ENCODE measurements at places on chromosomes 3 and 15.

- DNase-seq, result no peak
These were observed 996.5 kb downstream of the TUSC7 start for GRCh38 chr3:117706037-117706436.

DNA sequence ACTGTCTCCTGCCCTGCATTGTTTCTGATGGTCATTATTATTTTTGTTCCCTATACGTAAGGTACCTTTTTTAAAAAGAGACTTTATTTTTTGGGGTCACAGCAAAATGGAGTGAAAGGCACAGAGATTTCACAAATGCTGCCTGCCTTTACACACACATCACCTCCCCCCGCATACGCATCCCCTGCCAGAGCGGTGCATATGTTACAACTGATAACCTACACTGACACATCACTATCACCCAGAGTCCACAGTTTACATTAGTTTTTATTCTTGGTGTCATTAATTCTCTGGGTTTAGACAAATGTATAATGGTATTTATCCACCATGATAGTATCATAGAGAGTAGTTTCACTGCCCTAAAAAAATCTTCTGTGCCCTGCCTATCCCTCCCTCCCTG is 43.6 kb upstream of the KLF13 start:
- DNase-seq, result no peak

DNA sequence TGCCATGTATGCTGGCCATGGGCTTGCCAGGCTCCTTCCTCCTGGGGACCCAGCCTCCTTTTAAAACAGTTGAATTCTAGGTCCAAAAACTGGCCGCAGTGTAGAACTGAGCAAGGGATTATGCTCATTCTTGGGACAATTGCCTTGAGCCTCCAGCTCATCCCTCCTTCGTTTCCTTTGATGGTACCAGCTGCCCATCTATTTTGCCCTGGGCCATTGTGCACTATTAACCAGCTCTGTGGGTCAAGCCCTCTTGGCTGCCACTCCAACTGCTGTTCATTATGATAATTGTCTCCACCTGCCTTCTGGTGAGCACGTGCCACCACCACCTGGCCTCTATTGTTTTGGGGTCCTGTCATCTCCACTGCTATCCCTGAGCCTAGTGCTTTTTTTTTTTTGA is 75.8 kb upstream of the SYN2 start:
- no peak for DNase-seq

DNA sequence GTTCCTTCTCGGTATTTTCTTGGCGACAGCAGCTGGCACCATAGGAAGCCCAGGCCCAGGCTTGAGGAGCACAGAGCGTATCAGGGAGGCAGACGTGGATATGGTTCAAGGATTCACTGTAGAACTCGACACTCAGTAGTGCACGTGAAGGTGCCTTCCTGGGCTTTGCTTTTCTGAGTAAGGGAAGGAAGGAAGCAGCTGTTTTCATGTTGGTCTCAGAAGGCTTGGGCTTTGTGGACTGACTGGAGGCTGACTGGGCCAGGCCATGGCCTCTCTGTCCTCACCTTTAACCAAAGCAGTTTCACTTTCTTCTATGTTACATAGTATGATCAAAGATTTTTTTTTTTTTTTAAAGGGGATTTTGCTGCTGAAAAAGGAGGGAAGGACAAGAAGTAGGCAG is 6.9 kb upstream of the GHRL start:
- no peak for DNase-seq

DNA sequence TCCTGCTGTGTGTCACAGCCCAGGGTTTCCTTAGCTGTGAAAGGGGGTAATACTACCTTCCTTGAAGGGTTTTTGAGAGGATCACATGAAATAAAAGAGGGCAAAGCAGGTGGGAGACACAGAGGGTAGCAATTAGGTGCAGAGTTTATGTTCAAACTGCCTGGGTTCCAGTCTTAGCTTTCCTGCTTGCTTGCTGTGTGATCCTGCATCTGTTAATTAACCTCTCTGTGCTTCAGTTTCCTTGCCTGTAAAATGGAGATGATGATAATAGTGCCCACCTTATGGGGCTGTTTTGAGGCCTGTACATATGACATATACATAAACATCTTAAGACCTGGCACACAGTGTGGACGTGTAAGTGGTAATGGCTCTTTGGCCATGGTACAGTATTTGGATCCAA is 35.0 kb downstream of the SPSB4 start:
- DNase-seq, result no peak

- no peak for DNase-seq
These were observed 51.7 kb downstream of the SCN11A start for GRCh38 chr3:39000008-39000450.

DNA sequence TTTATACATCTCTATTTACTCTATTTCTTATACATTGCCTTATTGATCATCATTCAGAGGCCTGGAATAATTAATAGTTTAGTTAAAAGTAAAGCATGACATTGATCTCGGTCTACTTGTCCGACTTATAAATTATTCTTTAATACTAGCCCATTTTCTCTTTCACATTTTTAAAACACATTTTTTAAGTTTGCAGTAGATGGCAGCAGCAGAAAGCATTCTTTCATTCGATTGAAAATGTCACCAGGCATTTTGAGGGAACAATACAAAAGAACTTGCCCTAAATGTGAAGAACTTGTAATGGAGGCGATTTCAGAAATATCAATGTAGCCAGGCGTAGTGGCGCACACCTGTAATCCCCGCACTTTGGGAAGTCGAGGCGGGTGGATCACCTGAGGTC is 15.5 kb upstream of the MAP3K13 start:
- no peak for DNase-seq

- DNase-seq, result no peak
These were observed 287.3 kb upstream of the CTDSPL start for GRCh38 chr3:37574177-37574943.

DNA sequence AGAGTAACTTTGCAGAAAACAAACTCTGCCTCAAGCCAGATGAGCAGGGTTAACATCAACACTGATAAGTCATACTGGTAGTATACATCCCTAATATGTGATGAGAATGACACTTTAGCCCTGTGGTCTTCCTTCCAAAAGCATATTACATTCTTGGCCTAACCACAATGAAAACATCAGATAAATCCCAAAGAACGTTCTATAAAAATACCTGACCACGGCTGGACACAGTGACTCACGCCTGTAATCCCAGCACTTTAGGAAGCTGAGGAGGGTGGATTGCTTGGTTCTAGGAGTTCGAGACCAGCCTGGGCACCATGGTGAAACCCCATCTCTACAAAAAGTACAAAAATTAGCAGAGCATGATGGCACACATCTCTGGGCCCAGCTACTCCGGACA is 4.7 kb downstream of the TMCC1 start:
- no peak for DNase-seq

GRCh38 chr3:14509796-14510100 is 30.4 kb downstream of the GRIP2 start:
- no peak for DNase-seq

GRCh38 chr3:182971637-182972036 is 8.7 kb downstream of the DCUN1D1 start:
- DNase-seq, result no peak

- no peak for DNase-seq
These were observed 34.1 kb downstream of the PTPN23 start for GRCh38 chr3:47414666-47415587.

DNA sequence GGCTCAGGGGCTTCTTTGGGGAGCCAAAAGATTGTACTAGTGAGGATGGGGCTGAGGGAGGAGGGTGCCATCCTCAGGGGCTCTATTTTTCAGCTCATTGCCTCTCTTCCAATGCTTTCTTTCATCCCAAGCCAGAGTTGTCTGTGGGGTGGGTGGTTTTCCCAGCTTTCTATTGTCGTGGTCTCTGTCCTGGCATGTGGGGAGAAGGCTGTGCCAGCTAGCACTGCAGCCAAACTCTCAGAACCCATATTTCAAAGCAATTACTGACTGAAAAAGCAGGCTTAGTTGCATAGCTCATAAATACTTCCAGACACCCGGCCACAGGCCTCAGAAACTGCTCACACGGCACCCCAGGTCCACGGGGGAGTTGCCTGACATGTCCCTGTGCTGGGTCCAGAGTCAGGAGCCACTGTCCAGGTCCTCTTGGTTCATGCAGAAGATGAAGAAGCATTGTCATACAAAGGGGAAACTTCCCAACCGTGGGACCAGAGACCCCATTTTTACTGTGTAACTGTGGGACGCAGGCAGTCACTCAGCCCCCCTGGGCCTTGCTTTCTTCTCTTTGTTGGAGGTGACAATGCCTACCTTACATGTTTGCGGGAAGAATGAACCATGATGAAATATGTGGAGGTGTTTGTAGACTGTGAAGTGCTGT is 27.6 kb downstream of the FGD5 start:
- no peak for DNase-seq

DNA sequence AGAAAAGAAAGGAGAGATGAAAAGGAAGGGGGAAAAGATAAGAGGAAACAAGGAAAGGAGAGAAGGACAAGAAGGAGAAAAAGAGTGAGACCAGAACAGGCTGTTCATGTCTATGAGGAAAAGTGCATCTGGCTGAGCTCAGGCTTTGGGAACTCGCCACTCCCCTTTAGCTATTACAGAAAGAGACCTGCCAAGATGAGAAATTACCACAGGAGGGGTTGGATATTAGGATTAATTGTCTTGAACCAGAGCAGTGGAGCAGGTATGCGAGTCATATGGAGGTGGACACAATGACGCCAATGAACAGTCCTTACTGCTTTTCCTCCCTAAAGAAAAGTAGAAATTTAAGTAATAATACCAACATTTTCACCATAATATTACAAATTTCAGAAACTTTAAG is 577.0 kb upstream of the ARRDC4 start:
- no peak for DNase-seq

DNA sequence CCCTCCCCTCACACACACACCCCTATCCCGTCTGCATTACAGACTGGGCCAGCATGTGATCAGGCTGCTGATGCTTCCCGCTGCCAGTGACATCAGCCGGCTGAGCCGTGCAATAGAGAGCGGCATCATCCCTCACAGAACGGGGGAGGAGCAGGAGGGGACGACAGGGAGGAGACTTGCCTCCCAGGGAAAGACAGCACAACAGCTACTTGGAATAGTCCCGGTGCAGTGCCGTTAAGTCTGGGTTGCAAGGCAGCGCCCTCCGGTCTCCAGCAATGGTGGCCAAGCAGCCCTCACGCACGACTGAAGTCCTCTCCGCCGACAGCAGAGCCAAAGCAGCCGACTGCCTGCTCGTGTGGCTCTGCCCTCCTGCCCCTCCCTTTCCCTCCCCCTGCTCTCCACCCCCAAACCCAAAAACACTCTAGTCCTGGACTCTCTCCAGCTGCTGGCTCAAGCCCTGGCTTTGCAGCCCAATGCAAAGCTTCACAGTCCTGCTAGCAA is 31.5 kb upstream of the RPS17 start:
- no peak for DNase-seq

GRCh38 chr3:72982609-72983366 is 13.8 kb upstream of the PPP4R2 start:
- no peak for DNase-seq

GRCh38 chr15:60682115-60682514 is 203.2 kb upstream of the ICE2 start:
- DNase-seq, result no peak

DNA sequence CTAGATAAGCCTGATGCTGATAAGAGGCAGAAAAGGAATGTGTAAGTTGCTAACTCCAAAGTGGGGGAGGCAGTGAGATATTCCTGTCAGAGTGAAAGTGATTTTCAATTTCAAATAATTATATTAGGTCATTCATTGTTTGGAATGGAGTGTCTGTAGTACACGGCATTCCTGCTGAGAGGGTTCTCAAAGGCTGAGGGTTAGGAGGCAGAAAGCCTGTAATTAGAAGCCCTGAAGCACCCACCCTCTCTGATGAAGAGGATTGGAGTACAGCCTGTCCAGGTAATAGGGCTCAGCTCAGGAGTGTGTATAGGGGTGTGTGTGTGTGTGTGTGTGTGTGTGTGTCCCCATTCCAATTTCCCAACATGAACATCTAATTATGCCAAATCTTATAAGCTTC is 486.8 kb downstream of the MAGI1 start:
- DNase-seq, result no peak

DNA sequence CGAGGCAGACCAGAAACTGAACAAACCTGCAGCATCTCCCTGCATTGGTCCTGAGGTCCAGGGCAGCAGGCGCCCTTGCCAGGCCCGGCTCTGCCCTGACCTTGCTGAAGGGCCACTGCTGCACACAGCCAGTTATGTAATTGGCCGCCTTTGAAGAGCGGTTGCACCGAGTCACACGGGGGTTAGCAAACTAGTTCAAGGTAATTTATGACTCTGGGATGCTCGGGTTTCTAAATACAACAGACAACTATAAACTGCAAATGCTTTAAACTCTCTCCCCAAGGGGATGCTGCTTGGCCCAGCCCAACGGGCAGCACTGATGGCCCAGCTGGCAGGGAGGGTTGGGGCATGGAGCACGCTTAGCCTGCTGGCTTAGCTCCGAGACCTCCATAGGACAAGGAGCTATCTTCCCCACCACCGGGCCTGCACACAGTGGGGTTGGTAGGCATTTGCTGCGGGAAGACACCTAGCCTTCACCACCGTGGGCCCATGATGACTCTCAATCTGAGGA is 60.3 kb upstream of the IQSEC1 start:
- DNase-seq, result no peak

GRCh38 chr15:101188637-101189408 is 63.0 kb downstream of the CHSY1 start:
- DNase-seq, result no peak

- DNase-seq, result no peak
These were observed 4.6 kb downstream of the MYRIP start for GRCh38 chr3:39814007-39814406.

DNA sequence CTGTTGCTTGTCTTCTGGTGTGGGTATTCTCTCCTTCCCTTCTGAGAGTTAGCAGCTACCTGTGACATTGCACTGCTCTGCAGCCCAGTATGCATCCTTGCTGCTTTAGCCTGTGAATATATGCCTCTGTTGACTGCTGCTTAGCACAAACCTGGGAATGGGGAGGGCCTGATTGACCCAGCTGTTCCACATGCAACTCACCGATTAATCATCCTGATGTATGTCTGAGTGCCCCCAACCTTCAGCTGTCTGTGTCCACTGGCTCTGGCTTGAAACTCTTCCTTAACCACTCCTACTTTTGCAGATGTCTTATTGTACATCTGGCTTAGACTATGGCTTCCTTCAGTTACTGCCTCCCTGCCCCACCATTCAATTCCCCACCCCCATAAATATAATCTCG is 119.1 kb downstream of the RASA2 start:
- DNase-seq, result no peak

GRCh38 chr3:14829811-14830210 is 11.0 kb downstream of the FGD5 start:
- DNase-seq, result no peak

- no peak for DNase-seq
These were observed 10.6 kb downstream of the RAB6B start for GRCh38 chr3:133884887-133885711.

- DNase-seq, result no peak
These were observed 6.5 kb upstream of the VPS8 start for GRCh38 chr3:184805351-184806038.

DNA sequence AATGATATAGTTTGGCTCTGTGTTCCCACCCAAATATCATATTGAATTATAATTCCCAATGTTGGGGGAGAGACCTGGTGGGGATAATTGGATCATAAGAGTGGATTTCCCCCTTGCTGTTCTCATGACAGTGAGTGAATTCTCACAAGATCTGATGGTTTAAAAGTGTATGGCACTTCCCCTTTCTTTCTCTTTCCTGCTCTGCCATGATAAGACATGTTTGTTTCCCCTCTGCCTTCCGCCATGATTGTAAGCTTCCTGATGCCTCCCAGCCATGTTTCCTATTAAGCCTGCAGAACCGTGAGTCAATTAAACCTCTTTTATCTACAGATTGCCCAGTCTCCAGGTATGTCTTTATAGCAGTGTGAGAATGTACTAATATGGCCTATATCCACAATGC is 126.7 kb upstream of the GMNC start:
- no peak for DNase-seq

- no peak for DNase-seq
These were observed 46.3 kb downstream of the GABRG3 start for GRCh38 chr15:27017168-27017809.

- DNase-seq, result no peak
These were observed 210.9 kb upstream of the TOPAZ1 start for GRCh38 chr3:44030687-44031305.

Data from stimulated activated CD8-positive, alpha-beta memory T cell treated with anti-CD3 and anti-CD28 coated beads, Interleukin-15, amount 100 ng/mL, for 4 hours (primary cell).